ENCODE measurements at places on chromosomes 3 and 15. TPM values are rescaled to one million over a fixed set of nuclear protein-coding genes. Genes with fewer than 3 reads are reported as not detected.

DNA sequence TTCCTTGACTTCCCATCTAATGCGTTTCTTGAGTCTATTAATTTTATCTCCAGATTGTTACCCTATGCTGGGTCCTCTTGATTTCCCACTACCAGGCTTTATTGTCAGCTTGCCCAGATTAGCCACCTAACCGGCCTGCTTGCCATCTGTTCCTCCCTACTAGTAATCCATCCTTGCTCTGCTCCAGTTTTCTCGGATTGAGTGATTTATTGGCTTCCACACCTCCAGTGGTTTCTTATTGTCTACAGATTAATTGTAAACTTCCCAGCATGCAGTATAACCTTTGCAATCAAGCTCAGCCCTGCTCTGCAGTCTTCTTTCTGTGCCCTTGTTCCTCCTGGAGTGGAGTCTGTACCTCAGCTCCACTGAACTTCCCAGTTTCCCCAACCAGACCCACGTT is 63.4 kb downstream of the ARHGEF26 start:
- no peak overlapping the region for H3K4me3 ChIP-seq
- H3K27ac ChIP-seq = no peak overlapping the region
- no peaks in the 10 kb centered on the region for H3K4me1 ChIP-seq
- H3K27me3 ChIP-seq = no peaks in the 10 kb centered on the region

DNA sequence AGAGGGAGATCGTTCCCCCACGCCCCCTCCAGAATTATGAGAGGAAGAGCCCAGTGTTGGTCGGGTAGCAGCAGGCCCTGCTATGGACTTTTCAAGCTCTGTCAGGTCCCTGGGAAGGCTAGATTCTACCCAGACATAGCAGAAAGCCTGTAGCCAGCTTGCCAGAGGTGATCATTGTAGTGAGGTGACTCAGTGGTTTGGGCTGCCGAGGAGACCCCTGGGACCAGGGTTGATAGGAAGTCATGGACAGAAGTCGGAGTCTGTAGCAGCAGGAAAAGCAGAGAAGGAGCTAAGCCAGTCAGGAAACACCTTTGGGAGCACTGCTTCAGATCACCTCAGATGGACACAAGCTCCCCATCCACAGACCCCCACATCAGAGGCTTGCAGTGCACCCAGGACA is 67.7 kb downstream of the CCNL1 start:
- peak; percentile 54 for DNase-seq
- no peaks in the 10 kb centered on the region for H3K36me3 ChIP-seq
- peak overlapping the region; percentile 57 for H3K27ac ChIP-seq
- no peaks in the 10 kb centered on the region for H3K27me3 ChIP-seq
- peaks cover 58% of the 10 kb centered on the region for H3K4me1 ChIP-seq

DNA sequence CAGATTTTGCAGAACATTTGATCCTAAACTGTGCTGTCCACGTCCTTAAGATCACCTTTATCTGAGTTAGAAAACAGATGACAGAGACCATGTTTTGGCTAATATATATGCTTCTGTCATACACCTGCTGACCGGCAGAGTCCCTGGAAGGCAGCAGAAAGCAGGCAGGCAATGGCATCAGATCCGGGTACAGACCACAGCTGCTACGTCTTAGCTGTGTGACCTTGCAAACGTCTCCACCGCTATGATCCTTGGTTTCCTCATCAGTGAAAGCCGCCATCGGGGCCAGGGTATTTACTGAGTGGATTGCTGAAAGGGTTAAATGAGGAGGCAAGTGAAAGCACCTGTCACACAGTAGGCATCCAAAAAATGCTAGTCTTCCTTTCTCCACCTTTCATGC is 72.1 kb downstream of the ABTB1 start:
- H3K4me1 ChIP-seq = peaks cover 3% of the 10 kb centered on the region
- H3K36me3 ChIP-seq = no peaks in the 10 kb centered on the region
- H3K27me3 ChIP-seq = peaks cover 14% of the 10 kb centered on the region
- H3K27ac ChIP-seq = no peak overlapping the region

CYP1A2 gene
- total RNA-seq = not detected

- peak overlapping the region; percentile 77 for H3K27ac ChIP-seq
- no peak for DNase-seq
- peaks cover 69% of the 10 kb centered on the region for H3K36me3 ChIP-seq
Measured at GRCh38 chr3:16334909-16335308, 69.9 kb downstream of the OXNAD1 start.

DNA sequence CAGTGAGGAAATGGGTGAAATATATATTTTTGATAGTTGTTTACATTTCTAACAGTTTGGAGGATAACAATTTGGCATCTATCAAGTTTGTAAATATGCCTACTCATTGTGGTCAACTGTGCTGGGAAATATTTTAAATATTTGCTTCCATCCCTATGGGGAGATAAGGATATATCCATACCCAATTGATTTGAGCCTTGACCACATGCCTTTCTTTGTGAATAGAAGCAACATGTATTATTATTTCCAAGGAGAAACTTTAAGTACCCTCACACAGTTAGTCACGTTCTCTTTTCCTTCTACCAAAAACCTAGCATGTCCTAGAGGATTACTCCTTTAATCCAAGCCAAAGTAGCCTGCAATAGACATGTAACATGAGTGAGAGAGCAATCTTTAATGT is 245.4 kb upstream of the CBLB start:
- H3K27me3 ChIP-seq = no peaks in the 10 kb centered on the region
- peaks cover 13% of the 10 kb centered on the region for H3K4me1 ChIP-seq
- peaks cover 8% of the 10 kb centered on the region for H3K36me3 ChIP-seq
- H3K27ac ChIP-seq = no peak overlapping the region

THRB gene
- total RNA-seq = not detected

LINS1 gene
- 64.9 TPM for total RNA-seq

DNA sequence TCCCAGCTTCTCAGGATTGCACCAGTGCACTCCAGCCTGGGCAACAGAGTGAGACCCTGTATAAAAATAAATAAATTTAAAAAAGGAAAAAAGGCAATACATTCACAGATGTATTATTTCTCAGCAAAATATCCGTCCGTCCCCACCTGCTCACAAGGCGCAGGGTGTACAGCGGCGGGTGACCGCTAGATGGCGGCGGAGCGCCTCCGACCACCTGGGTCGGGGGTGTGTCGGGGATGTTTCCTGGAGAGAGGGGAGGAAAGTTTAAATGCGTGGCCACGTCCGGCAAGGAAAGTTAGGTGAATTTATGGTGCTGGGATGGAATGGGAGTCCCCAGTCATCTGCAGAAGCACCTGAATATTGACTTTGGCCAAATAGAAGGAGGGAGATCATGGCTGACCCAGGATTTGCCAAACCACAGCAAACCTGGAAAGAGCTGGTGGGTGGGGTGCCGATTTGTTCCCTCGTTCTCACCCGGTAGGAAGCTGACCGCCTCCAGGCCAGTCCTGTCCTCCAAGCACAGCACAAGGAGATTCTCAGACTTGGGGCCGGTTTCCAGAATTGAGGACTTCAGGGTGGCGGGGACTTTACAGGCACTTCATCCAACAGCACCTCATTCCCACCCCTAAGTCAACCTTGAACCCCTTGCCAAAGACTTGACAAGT is 88.3 kb downstream of the TMEM266 start:
- no peaks in the 10 kb centered on the region for H3K36me3 ChIP-seq
- peaks cover 6% of the 10 kb centered on the region for H3K4me1 ChIP-seq
- peaks cover 34% of the 10 kb centered on the region for H3K27me3 ChIP-seq
- peak overlapping the region; percentile 38 for H3K4me3 ChIP-seq
- peak; percentile 91 for DNase-seq
- H3K27ac ChIP-seq = no peak overlapping the region

GRCh38 chr3:139634111-139634635 is 43.6 kb downstream of the NMNAT3 start:
- H3K4me3 ChIP-seq = no peak overlapping the region
- no peak for DNase-seq
- no peaks in the 10 kb centered on the region for H3K27me3 ChIP-seq
- H3K36me3 ChIP-seq = no peaks in the 10 kb centered on the region
- H3K4me1 ChIP-seq = peaks cover 2% of the 10 kb centered on the region

- H3K36me3 ChIP-seq = no peaks in the 10 kb centered on the region
- no peak overlapping the region for H3K4me3 ChIP-seq
- no peaks in the 10 kb centered on the region for H3K4me1 ChIP-seq
- DNase-seq = peak; percentile 9
Measured at GRCh38 chr3:132380920-132381319, 36.4 kb upstream of the DNAJC13 start.

AMIGO3 gene
- 0.21 TPM for total RNA-seq

DNA sequence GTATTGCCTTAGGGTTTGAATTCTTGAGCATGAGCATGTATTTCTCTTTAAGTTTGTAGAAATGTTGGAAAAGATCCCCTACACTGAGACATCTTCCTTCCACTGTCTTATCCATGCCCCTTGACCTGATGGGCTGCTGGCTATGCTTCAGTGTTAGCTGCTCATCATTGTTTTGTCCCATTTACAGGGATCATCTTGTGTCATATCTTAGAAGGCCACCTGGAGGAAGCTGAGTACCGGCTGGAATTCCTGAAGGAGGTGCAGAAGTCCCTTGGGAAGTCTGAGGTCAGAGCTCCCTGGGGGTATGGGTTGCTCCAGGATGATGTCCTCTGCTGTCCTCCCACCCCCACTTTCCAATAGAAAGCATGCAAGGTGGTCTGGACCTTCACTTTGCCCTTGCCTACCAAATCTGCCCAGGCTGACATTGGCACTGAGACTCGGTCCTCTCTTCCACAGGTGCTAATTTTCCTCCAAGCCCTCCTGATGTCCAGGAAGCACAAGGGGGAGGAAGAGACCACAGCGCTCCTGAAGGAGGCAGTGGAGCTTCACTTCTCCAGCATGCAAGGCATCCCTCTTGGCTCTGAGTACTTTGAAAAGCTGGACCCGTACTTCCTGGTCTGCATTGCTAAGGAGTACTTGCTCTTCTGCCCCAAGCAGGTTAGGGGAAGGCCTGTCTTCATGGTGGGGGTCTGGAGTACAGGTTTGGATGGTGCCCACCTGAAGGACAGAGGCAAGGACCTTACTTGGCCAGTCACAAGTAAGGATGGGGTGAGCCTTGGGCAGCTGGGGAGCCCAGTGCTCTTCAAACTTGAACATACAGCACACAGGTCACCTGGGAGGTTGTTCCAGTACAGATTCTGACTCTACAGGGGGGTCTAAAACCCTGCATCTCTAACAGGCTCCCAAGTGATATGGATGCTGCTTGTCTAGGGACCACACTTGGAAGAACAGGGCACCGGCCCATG is 17.7 kb downstream of the TTC21A start:
- H3K36me3 ChIP-seq = peaks cover 3% of the 10 kb centered on the region
- no peak overlapping the region for H3K4me3 ChIP-seq
- peaks cover 2% of the 10 kb centered on the region for H3K27me3 ChIP-seq

- DNase-seq = no peak
- H3K27ac ChIP-seq = no peak overlapping the region
- no peaks in the 10 kb centered on the region for H3K4me1 ChIP-seq
- peaks cover 17% of the 10 kb centered on the region for H3K27me3 ChIP-seq
- H3K36me3 ChIP-seq = no peaks in the 10 kb centered on the region
- H3K4me3 ChIP-seq = no peak overlapping the region
Measured at GRCh38 chr3:14829811-14830210, 11.0 kb downstream of the FGD5 start.
